NB4 (cell line): ENCODE measurements at places on chromosomes 2 and 18.
A peak's percentile ranks its signal among the peaks of the same experiment; 100 is the strongest.

- no peak for DNase-seq
These were observed 1.9 kb downstream of the CCDC68 start for GRCh38 chr18:54957296-54957832.

- no peak for DNase-seq
These were observed 170.5 kb upstream of the KCNJ3 start for GRCh38 chr2:154527962-154528361.

DNA sequence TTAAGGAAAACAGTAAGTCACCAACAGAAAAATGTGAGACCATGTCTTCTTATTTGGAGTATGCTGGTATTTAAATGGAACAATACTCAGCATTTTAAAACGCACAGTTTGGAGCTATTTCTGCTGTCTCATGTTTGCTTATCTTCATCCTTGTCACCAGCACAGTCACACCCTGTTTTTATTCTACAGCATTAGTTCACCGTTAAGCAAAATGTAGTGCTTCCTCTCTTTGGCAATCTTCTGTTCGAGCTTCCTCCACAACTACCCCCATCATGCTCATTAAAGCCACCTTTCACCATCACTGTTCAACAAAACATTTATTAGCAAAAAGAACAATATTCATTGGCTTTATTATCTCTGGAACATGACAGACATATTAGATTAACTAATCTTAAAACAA lies 64.0 kb downstream of the SLC40A1 start:
- peak; percentile 52 for DNase-seq

DNA sequence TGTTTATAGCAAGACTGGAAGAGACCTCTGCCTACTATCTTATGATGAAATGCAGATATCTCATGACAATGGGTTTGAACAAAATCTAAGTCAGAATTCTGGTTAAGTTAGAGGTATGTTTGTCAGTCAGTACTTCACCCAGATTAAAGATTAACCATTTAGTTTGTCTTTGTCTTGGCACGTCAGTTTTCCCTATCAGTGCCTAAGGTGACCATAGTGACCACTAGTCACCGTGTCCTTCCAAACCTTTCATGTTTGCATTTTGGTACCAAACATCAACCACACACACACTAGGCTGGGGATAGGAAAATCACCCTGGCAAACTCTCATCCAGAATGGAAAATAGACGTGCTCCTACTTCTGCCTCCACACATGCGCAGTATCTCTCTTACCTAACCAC lies 248.9 kb downstream of the PIEZO2 start:
- DNase-seq: no peak

DNA sequence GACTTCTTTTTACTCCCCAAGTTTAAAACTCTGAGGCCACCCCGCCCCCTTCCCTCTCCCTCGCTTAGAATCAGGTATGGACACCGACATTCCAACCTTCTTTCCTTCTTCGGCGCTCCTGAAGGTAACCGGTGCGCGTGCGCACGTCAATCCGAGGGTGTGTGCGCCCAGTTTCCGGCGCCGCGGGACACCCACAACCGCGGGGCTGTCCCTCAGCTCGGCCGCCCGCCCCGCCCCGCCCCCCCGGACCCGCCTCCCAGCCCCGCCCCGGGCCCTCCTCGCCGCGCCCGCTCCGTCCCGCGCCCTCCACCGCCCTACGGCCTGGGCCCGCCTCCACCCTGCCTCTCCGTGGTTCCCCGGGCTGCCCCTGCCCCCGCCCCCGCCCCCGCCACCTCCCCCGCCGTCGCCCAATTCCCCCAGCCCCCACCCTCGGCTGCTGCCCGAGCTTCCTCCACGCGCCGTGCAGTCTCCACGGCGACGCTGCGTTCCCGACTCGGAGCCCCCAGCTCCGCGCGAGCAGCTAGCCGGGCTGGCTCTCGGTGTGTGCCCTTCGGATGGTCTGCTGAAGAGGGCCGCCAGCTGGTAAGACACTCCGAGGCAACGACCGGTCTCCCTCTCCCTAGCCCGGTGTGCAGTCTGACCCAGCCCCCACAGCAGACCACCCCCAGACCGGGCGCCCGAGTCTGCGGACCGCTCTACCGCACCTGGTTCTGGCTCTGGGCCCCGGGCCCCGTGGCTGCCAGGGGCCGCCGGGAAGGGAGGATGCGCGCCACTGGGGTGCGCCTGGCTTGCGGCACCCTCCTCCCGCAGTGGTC lies 635 bp downstream of the ERICH2 start:
- peak; percentile 87 for DNase-seq

- no peak for DNase-seq
These were observed 277.9 kb upstream of the SIX3 start for GRCh38 chr2:44663471-44664073.

DNA sequence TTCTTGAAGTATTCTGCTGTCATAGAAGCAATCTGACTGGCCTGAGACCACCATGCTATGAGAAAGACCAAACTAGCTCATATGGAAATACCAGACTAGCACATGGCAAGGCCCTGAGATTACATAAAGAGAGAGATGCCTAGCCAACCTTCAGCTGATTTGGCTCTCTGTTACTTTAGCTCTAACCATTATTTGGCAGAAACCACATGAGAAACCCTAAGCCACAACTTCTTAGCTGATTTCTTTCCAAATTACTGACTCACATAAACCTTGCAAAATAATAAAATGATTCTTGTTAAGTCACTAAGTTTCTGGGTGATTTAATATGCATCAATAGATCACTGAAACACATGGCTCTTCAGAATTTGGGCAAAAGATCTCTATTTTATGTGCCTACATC lies 295.0 kb upstream of the ZNF521 start:
- no peak for DNase-seq

- DNase-seq: no peak
These were observed 43.8 kb downstream of the GBX2 start for GRCh38 chr2:236124182-236124893.

DNA sequence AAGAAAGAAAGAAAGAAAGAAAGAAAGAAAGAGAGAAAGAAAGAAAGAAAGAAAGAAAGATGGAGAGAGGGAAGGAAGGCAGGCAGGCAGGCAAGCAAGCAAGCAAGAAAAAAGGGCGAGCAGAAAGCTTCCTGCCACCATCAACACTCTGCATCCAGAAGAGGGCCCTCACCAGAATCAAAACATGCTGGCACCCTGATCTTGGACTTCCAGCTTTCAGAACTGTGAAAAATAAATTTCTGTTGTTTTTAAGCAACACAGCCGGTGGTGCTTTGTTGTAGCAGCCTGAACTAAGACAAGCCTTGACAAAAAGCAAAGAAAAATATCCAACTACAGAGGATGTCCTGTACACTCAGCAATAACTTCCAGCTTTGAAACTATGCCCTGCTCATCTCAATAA lies 401.7 kb downstream of the LRATD1 start:
- no peak for DNase-seq

DNA sequence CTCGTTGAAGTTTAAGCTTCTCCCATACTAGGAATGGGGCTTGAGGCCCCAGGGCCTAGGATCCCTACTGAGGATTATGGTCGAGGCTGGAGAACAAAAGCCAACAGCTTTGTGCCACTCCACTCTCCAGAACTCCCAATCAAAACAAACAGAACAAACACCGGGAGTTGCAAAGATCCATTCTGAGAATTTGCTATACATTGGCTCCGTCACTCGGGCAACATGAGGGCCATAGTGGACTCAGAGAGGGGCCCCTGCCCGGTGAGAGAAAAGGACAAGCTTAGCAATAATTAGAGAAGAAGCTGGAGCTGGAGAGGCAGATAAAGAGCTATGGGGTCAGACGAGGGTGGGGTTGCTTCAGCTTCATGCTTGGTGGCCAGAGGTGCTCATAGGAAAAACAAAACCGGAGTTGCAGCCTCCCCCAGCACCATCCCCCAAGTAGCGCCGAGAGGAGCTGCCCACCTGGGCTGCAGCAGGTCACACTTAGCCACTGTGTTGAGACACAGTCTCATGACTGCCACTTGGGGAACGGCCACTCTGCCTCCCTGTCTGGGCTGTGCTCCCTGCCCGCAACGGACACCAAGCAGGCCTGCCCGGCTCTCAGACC lies 142.3 kb upstream of the HAAO start:
- no peak for DNase-seq

- DNase-seq: peak; percentile 17
These were observed 209.3 kb downstream of the EIPR1 start for GRCh38 chr2:3168230-3168891.

- no peak for DNase-seq
These were observed 150.6 kb downstream of the GALNT1 start for GRCh38 chr18:35732162-35732561.

GRCh38 chr2:222656526-222657446 lies 894 bp upstream of the FARSB start:
- peak; percentile 20 for DNase-seq
